Mesenchymal stem cell (in vitro differentiated cells and primary cell): ENCODE measurements at places on chromosomes 12 and 14.

DNA sequence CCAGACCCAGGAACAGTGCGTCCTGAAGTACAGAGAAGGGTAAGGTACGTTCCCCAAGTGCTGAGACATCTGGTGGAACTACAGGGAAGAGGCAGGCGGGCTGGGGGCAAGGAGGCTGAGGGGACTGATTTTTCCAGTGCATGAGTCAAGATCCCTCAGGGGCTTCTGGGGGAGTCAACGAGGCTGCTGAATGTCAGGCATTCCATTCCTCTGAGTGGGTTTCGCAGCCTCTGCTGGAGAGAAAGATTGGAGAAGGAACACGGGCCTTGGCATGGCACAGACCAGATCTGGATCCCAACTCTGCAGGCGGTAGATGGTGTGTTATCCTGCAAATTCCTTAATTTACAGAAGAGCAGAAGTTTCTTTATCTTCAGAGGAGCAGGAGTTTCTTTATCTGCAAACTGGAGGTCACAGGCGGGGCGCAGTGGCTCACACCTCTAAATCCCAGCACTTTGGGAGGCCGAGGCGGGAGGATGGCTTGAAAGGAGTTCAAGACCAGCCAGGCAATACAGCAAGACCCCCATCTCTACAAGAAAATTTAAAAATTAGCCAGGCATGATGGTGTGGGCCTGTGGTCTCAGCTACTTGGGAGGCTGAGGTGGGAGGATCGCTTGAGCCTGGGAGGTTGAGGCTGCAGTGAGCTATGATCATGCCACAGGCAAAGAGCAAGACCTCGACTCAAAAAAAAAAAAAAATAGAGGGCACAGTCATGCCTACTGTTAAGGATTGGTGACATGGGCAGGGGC, 132.6 kb upstream of the MAP1LC3B2 start:
- peak; percentile 97 for DNase-seq

- DNase-seq = peak; percentile 31
Measured at GRCh38 chr12:91921555-91921954, 224.1 kb downstream of the BTG1 start.

DNA sequence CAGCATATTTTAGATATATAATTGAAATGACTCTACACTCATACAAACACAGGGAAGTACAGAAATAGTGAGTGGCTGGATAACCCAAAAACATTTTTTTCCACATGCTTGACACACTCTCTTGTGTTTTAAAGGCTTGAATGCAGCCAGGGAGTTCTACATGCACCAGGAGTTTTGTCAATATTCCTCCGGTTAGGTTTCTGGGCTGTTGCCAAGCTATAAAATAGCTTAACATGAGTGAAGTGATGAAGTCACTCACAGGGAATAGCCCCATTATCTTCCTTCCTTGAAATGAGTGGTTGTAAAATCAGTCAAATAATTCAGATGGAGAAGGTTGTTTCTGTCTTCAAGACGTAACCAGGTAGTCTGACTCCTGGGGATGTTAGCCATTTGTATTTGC, 582.7 kb downstream of the SLC6A15 start:
- DNase-seq = no peak

DNA sequence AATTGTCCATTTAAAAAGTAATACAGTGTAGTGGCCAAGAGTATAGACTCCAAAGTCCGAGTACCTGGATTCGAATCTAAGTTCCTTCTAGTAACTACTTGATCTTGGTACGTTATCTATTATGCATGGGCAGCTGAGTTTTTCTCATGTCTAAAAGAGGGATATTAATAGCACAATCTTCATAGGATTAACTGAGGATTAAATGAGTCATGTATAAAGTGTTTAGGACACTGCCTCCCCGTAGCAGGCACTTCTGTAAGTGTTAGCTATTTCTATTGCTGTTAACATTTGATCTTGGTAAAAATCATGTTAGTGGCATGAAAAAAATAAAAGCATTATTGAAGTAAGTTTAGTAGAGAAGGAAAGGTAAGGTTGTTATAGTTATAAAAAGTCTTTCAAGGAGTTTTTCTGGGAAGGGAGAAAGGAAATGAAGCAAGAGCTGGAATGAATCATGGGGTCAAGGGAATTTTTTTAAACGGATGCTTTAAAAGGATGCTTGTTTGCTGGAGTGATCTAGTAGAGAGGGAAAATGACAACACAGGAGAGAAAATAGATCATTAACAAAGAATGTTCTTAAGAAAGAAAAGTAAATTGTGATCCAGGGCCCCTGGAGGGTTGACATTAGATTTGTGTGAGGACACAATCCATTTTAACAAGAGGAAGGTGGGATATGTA, 502.2 kb upstream of the USP15 start:
- peak; percentile 87 for DNase-seq

GRCh38 chr14:99744873-99745224, 48.4 kb upstream of the EML1 start:
- DNase-seq = peak; percentile 30

- peak; percentile 65 for DNase-seq
Measured at GRCh38 chr12:9651265-9651729, 18.2 kb upstream of the CLEC2D start.

DNA sequence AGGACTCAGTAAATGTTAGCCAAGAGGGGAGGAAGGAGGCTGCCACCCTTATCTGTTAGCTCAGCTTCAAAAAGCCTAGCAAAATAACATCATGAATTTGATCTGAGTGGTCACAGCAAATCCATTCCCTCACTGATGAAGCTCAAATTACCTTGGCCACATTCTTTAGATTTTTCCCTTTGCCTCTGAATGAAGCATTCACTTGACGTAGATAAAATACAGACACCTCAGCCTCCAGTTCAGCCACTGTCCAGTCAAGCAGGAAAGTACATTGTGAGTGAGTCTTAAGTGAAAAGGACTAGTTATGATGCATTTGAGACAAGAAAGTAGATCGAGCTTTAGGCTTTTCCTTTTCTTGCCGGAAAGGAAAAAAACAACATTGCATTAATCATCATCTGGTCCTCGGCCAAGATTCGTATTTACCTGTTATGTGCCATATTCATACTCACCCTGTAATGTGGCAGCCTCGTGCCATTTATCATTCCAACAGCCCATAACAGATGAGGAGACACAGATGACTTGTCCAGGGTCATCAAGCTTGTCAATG, 146.5 kb downstream of the ETV6 start:
- DNase-seq = no peak

GRCh38 chr12:41683023-41683422, 461.7 kb downstream of the GXYLT1 start:
- no peak for DNase-seq

DNA sequence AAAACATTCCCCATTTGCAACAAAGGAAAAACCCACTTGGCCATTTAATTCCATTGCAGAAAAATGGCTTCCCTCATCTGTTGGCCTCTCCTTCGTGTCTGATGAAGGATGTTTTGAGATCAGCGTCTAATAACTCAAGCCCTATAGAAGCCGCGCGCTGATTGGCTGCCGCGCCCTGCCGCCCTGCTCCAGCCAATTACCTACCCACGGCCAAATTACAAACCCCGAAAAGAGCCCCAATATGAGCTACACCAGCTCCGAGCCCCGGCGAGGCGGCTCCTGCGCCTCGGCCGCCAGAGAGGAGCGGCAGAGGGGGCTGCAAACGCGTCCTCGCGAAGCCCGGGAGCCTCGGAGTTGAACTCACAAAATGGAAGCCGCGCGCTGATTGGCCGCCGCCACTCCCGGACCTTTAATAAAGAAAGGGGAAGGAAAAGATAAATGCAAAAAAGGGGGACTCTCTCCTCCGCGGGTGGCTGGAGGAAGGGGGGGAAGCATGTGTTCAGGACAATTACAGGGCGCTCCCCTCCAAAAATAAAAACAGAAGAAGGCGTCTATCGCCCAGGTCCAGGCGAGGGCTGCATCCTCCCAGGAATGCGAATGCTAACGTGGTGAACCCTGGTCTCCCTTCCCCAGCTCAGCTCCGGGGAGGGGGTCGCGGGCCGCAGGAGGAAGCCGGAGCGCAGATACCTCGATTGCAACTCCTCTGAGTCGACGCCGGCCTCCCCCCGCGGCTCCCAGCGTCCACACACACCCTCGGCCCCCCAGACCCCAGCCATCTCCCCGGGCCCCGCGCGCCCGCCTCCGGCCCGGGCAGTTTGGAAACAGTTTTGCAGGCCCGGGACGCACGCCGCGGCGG, 738 bp upstream of the SETD1B start:
- peak; percentile 98 for DNase-seq

GRCh38 chr14:22036541-22037239, 363.1 kb upstream of the OR4E1 start:
- no peak for DNase-seq

- no peak for DNase-seq
Measured at GRCh38 chr14:57068511-57068910, 200.2 kb downstream of the EXOC5 start.

DNA sequence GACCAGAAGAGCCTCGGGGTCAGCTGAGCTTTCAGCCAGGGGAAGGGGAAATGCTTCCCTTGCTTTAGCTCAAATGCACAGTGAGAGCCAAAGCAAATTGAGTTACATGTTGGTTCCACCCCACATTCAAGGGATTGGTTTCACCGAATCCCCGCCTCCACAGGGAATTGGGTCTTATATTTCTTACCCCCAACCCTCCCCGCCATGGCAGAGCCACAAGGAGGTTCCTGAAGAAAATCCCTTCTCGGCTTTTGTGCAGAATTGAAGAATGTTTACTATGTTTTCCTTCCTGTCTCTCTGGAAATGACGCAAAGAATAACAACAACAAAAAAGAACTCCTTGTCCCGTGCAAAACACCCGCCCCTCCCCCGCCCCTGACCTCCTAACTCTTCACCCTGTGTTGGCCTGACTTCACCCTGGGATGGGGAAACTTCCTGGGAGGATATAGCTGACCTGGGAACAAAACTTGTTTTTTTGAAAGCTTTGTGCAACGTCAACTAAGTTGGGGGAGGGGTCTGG, 21.9 kb upstream of the CIPC start:
- peak; percentile 89 for DNase-seq

DNA sequence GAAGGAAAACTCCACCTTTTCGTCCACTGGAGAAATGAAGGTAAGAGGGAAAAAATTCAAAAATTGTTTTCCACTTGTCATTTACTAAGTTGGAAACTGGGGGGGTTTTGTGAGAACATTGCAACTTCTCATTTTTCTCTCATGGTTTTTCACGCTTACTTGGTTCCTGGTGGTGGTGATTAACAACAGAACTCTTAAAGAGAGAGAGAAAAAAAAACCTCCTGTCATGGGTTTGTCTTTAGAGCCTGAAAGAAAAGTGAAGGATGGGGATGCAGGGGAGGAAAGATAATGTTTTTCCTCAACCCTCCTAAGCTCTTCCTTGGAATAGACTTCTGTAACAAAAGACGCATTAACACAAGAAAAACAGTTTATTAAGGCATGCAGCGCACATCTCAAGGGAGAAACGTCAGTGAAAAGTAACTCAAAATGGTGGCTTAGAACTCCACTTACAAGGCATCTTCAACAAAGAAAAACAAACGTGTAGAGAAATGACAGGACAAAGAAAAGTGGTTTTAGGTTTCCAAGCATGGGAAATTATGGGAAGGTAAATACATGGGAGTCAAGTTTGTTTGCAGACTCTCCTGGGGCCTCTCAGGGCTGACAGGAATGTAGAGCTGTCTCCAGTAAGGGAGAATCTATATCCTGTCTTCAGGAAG, 81.9 kb upstream of the ATF7IP start:
- no peak for DNase-seq

DNA sequence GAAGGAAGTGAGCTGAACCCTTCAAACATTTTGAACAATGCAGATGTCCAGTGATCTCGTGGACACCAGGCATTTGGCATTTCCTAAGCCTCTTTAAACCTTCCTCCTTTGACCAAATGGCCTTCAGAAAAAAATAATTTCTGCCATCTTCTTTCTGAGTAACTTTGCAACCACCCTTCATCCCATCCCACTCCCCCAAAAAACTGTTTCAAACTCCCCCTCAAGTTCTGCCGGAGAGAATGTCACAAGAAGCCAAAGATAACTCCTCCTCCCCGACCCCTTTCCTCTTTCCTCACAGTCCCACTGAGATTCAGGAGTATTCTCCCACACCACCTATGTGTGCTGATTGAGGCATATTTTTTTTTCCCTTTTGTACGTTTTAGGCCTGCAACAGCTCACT, 1.7 kb downstream of the KSR2 start:
- DNase-seq = no peak

DNA sequence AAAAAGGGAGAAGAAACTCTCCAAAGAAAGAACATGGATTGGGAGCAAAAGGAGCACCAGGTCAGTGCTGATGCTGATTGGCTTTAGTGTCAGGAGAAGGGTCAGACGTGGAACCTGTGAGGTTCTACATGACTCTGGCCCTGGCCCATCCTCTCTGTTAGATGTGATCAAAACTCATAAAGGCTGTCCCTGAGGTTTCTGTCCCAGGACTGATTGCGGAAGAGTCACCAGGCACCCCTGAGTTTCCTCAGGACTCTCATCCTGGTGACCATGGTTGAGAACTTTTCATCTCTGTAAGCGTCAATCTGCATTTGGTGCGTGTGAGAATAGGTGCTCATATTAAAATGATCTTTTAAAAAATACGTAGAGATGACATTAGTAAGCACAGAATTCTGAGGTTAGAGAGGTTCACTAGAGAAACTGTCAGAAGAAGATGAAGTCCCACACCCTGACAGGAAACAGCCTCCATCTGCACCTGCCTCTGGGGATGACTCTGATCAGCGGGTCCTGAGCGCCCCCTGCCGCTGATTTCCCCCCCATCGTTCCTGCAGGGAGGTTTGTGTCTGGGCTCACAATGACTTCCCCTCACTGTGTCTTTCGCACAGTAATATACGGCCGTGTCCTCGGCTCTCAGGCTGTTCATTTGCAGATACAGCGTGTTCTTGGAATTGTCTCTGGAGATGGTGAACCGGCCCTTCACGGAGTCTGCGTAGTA, 741.8 kb downstream of the TMEM121 start:
- no peak for DNase-seq

- DNase-seq = peak; percentile 34
Measured at GRCh38 chr12:81095501-81096232, 17.8 kb downstream of the ACSS3 start.

DNA sequence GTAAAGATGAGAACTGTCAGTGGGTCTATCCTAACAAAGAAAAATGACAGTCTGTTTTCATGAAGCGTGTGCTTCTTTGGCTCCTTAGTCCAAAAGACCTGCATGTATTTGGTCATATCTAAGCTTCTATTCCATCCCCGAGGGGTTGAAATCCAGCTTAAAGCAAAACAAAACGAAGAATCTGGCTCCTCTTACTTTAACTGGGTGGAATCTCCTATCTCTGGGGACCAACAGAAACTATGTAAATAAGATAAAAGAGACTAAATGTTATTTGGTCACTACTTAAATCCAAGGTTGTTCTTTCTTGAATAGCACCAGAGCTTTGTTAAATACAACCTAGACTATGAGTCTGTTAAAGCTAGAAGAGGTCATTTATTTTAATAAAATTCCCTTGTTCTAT, 9.4 kb downstream of the IGF1 start:
- DNase-seq = no peak

DNA sequence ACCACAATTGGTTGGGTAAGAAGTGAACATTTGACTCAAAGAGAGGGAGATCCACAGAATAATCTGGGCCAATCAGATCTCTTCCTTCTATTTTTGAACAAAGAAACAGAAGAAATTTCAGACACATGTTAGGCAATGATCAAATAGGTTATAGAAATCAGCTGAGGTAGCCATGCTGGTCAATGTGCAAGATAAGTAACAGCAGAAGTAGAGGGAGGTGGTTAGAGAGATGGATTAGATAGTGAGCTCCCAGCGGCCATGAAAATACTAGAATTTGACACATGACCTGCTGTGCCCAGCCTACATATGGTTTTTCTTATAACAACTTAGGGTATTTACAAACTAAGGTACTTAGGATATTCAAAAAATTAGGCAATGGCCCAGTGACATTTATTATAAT, 230.9 kb upstream of the ARID2 start:
- DNase-seq = no peak

- DNase-seq = peak; percentile 99
Measured at GRCh38 chr12:65695113-65695865, 129.0 kb upstream of the HMGA2 start.
